ENCODE measurements at places on chromosomes 13 and 19.

DNA sequence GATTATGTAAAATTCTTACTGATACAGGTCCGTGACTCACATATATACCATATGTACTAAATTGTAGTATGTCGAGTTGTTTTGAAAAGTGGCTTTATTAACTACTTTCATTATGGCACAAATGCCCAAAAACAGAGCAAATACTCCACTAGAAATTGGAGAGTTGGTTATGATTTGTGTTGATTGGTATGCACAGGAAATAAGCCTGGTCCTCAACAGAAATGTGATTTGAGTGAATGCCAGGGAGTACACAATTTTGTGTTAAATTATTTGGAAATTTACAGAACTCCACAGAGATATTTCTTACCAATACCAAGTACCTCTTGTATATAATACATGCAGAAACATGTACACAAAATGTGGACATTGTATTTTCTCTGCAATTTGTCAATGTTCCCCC, 676.7 kb downstream of the PCDH9 start:
- no peak for DNase-seq

DNA sequence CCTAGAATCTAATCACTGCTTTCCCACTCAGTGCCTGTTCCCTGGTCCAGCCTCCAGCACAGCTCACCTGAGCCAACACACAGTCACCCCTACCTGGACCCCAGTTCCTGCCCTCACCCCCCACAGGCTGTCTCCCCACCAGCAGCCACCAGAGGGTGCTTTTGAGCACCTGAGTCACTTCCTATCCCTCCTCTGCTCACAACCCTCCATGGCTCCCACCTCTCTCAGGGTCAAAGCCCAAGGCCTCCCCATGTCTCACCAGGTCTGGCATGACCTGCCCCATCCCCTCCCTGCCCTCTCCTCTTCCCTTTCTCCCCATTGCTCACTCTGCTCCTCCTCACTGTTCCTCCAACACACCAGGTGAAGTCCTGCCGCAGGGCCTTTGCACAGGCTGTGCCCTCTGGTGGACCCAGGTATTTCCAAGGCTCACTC, 7.1 kb upstream of the DPP9 start:
- peak; percentile 56 for DNase-seq

GRCh38 chr19:50159078-50159477, 4.0 kb downstream of the IZUMO2 start:
- DNase-seq = no peak

- DNase-seq = no peak
Observed at GRCh38 chr13:48631441-48631840, 22.3 kb upstream of the CYSLTR2 start.

- DNase-seq = no peak
Observed at GRCh38 chr13:31476753-31477152, 262.6 kb upstream of the RXFP2 start.

GRCh38 chr13:48562296-48563066, 29.6 kb upstream of the RCBTB2 start:
- peak; percentile 83 for DNase-seq

GRCh38 chr19:36207605-36208252, 6.7 kb downstream of the ZNF565 start:
- DNase-seq = no peak

DNA sequence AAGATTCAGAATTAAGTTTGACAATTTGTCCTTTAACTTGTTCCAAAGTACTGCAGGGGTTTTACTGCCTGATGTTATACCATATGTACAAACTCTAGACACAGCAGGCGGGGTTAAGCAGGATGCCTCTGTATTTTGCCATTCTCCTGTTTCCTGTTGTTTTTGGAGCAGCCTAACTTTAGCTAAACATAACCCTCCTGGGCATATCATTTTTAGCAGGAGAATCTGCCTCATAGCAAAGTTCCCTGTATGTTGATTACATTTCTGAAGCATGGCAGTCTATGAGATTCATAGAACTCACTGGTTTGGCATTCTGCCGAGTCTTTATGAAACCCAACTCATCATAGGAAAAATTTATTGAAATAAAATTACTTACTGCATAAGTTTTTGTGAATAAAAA, 5.2 kb downstream of the LHFPL6 start:
- no peak for DNase-seq

DNA sequence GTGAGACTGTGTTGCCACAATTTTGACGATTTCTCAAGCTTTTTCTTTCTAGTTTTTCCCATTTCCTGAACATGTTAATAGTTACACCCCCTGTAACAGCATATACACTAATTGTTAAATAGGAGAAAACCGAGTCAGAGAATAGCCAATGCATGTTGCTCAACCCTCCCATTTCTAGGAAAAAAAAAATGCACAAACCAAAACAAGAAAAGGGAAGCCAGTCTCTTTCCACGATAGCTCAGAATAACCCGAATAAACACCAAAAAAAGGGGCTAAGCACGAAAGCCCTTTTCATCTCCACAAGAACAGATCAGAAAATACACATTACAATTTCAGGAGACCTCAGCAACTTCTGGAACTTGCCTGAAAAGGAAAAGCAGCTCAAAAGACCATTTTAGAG, 16.3 kb downstream of the LATS2 start:
- no peak for DNase-seq

GRCh38 chr19:11058246-11059030, 30.8 kb upstream of the LDLR start:
- no peak for DNase-seq

GRCh38 chr19:45032421-45032820, 6.4 kb upstream of the CLASRP start:
- DNase-seq = no peak

DNA sequence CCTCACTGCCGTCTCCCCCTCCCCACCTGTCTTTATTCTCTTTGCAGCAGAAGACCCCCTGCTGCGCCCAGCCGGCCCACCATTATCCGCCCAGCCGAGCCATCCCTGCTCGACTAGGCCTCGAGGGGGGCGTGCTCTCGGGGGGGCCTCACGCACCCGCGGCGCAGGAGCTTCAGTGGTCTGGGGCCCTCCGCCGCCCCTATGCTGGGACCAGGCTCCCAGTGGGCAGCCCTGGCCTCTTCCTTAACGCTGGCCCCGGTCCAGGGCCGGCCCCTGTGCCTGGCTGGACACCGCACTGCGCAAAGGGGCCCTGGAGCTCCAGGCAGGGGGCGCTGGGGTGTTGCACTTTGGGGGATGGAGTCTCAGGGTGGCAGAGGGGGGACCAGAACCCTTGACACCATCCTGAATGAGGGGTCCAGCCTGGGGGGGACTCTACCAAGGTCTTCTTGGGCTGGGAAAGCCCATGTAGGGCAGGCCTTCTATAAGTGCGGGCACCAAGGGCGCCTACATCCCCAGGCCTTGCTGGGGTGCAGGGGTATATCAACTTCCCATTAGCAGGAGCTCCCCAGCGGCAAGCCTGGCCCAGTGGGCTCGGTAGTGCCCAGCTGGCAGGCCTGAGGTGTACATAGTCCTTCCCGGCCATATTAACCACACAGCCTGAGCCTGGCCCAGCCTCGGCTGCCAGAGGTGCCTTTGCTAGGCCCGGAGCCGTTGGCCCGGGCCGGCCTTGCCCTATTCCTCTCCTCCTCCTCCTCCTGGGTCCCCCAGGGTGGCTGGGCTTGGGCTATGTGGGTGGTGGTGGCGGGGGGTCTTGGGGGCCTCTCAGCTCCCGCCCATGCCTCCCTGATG, 4.9 kb downstream of the TMED1 start:
- DNase-seq = no peak
